ENCODE measurements at places on chromosomes 5 and 9. TPM values are rescaled to one million over a fixed set of nuclear protein-coding genes. Genes with fewer than 3 reads are reported as not detected.

DNA sequence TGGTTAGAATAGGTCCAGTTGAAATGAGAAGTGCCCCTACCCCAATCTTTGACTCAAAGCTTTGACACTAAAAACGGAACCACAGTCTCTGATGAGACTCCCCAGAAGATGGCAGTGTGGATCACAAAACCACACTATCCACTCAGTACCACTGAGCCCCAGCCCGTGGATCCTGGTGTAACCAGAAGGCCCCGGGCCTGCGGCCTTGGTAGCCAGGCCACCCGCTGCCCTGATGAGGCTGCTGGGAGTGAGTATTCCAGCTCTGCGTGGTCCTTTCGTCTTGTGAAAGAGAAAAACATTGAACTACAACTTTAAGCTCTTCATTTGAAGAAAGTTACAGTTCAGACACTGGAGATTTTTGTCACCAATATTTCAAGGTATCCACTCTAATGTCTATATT is 42.2 kb upstream of the FBP1 start:
- DNase-seq = peak; percentile 86
- H3K36me3 ChIP-seq = no peaks in the 10 kb centered on the region
- H3K4me3 ChIP-seq = no peak overlapping the region

DNA sequence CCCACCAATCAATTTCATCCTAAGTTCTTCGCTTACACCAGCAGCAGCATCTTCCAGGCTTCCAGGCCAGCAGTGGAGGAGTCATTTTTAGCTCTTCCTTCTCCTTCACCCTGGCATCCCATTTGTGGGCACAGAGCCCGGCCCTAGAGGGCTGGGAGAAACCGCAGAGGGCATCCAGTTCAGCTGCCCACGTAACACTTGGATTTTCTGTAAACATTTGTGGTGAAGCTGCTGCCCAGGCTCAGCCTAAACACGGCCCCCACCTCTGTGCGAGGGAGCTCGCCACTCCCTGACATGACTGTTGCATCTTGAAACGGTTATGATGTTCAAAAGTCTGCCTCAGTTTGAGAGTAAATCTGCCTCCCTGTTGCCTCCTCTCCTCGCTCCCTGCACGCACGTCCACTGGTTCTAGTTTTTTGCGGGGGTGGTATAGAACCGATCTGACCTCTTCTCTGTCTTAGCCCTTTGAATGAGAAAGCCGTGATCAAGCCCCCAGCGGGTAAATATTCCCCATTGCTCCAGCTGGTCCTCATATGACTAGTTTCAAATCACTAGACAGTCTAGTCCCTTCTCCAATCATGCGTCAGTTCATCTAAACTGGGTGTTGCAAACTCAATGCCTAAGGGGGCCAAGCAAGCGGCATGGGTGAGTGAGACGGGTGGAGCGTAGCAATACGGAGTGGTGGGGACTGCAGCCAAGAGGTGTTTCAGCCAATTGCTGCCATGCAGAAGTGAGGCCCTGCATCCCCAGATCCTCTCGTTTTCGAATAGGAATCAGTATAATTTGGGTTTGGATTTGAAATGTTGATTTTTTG is 34.9 kb upstream of the N4BP3 start:
- H3K27me3 ChIP-seq = no peaks in the 10 kb centered on the region
- no peak overlapping the region for H3K27ac ChIP-seq
- no peaks in the 10 kb centered on the region for H3K36me3 ChIP-seq
- no peak for DNase-seq
- H3K4me1 ChIP-seq = no peaks in the 10 kb centered on the region

DNA sequence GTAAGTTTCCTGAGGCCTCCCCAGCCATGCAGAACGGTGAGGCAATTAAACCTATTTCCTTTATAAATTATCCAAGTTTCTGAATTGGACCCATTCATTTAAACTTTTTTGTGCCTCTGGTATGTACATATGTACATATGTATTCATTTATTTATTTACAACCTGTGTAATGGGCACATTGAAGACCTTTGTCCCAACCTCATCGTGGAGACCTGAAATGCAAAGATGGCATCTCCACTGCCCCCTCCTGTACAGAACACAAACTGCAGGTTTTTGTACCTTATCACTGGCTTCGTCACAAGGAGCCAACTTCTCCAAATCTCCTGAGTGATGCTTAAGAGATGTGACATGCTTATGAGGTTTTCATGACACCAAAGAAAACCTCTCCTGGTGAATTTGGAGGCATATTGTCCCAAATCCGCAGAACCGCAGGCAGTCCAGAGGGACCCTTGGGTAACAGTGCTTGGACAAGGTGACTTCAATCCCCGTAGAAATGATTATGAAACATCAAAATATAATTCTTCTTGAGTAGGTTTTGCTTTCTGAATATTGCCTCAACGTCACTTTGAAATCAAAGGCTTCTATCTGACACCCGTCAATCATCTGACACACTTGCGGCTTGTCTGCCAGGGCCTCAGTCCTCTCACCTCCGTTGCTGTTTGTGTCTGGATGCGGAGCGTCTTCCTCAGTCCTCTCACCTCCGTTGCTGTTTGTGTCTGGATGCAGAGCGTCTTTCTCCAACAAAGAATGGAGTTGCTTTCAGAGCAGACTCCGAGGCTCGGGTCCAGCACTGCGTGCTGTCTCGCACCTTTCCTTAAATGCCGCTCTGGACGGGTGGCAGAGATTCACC is 135.0 kb upstream of the IRX4 start:
- no peaks in the 10 kb centered on the region for H3K36me3 ChIP-seq
- no peak overlapping the region for H3K27ac ChIP-seq
- H3K4me3 ChIP-seq = no peak overlapping the region
- DNase-seq = peak; percentile 38
- no peaks in the 10 kb centered on the region for H3K4me1 ChIP-seq
- H3K27me3 ChIP-seq = no peaks in the 10 kb centered on the region

CNTNAP3B gene
- 16.3 TPM for total RNA-seq

DNA sequence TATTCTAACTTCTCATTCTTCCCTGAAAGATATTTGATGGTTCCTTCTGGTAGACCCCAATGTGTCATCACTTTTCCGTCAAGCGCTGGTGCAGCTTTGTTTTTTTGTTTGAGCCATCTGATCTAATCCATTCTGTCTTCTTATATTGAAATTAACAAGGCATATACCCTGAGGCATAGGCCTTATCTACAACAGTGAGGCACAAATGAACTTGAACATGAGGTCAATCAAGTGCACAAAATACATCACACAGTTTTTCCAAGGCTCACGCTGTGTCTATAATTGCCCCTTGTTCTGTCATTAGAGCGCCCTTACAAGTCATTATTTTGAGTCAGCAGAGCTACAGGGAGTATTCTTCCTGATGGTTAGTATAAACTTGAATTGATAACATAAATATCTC is 406.6 kb downstream of the MAT2B start:
- H3K27me3 ChIP-seq = no peaks in the 10 kb centered on the region
- H3K27ac ChIP-seq = no peak overlapping the region
- H3K36me3 ChIP-seq = no peaks in the 10 kb centered on the region
- DNase-seq = no peak
- H3K4me3 ChIP-seq = no peak overlapping the region
- H3K4me1 ChIP-seq = no peaks in the 10 kb centered on the region

DNA sequence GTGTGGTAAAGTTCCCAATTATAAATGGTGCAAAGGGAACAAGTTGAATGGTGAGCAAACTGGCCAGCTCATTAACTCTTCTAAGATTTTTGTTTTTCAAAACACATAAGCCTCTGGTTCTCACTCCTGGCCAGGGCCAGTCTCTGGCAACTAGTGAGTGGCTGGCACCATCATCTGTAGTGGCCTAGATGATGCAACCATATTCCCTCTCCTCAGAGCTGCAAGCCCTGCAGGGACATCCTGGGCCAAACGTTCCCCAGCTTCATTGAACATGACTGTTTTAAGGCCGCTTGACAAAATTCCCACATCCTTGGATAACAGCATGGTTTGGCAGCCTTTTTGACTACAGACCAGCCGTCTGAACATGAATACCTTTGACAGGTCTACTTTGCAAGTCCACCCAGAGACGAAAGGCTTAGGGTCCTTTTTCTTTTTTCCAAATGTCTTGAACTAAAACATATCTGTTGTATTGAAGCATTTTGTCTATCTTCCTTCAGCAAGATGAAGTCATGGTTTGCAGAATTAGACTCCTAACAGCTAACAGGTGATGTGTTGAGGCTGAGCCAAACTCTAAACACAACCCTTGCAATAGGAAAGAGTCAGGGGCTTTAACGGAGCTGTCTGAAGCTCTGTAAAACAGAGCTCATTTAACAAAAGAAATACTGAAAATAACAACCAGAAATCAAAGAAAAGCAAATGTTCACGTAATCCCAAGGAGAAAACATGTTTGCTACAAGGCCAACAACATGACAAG is 23.8 kb downstream of the MACROH2A1 start:
- no peak overlapping the region for H3K27ac ChIP-seq
- no peaks in the 10 kb centered on the region for H3K36me3 ChIP-seq
- DNase-seq = no peak
- H3K4me1 ChIP-seq = no peaks in the 10 kb centered on the region
- no peaks in the 10 kb centered on the region for H3K27me3 ChIP-seq

- no peak overlapping the region for H3K27ac ChIP-seq
- H3K4me1 ChIP-seq = no peaks in the 10 kb centered on the region
- no peaks in the 10 kb centered on the region for H3K36me3 ChIP-seq
- no peak for DNase-seq
Measured at GRCh38 chr9:33719581-33720374, 75.6 kb upstream of the PRSS3 start.

DNA sequence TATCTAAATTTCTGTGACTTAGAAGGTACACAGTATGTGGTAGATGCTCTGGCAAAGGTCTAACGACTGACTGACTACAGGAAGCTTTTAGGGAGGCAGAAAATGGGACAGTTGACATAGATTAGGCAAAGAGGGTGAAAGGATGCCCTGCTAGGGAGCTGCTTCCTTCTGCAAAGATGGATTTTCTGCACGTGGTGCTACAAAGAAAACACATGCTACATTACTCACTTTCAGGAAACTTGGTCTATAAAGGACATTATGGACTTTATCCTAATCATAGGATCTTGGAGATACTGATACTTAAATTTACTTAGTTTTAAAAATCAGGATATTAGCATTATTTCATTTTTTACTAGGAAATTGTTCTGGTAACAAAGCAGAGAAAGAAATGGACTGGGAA is 405.8 kb upstream of the ADAMTS16 start:
- no peaks in the 10 kb centered on the region for H3K27me3 ChIP-seq
- no peak for DNase-seq
- no peak overlapping the region for H3K27ac ChIP-seq
- no peak overlapping the region for H3K4me3 ChIP-seq
- H3K4me1 ChIP-seq = no peaks in the 10 kb centered on the region
- H3K36me3 ChIP-seq = no peaks in the 10 kb centered on the region

DNA sequence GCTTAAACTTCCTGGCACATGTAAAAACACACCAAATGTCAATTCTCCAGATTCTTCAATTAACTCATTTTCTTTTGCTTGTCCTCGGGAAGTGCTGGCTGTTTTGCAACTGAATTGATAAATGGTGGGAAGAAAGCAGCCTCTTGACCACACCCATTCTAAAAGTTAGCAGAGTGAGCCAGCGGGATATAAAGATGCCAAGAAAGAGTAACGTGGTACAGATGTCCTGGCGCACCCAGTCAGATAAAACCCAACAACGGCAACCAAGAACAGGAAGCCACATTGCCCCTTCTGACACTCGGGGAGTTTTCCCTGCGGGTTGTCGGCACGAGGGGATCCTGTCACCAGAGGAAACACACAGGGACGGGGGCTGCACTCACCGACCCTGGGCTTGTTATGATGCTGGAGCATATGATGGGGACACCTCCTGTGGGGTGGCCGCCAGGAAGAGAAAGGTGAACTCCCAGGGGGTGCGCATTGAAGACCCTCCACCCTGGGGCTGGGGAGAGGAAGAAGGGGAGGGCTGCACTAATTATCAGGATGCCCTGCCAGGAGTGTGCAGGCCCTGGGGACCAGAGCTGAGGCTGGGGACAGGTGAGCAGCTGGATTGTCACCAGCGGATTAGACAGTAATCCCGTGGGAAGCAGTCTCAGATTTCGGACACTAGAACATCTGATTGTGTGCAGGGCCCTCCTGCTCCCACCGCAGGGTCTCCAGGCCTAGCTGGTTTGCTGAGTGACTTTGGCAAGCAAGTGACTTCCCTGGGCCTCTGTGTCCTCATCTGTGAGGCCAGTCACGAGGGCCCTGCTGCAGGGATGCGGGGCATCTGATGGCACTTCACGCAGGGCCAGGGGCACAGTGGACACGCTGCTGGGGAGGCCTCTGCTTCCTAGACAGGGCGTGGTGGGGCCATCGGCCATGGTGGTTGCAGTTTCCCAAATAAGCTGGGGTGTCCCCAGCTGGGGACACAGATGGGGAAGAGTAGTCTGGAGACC is 59.2 kb downstream of the CRB2 start:
- no peaks in the 10 kb centered on the region for H3K4me1 ChIP-seq
- H3K4me3 ChIP-seq = no peak overlapping the region
- no peak overlapping the region for H3K27ac ChIP-seq
- H3K27me3 ChIP-seq = no peaks in the 10 kb centered on the region
- peak; percentile 63 for DNase-seq

DNA sequence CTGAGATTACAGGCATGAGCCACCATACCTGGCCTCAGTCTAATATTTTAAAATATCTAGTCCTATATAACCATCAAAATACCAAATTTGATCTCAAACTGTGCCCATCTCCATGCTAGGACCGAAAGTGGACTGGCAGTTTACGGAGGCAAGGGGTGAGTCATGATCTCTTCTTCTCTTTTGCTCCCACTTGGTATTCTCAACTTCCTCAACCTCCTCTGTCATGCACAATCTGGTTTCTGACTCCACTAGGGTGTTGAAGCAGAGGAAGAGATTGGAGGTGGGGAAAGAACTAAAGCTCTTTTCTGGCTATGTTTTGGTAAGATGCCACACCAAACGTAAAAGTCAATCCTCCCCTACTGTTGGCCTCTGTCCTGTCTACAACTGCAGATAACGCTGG is 55.9 kb upstream of the CEMIP2 start:
- no peak overlapping the region for H3K27ac ChIP-seq
- H3K27me3 ChIP-seq = no peaks in the 10 kb centered on the region
- no peaks in the 10 kb centered on the region for H3K4me1 ChIP-seq
- H3K36me3 ChIP-seq = no peaks in the 10 kb centered on the region

DNA sequence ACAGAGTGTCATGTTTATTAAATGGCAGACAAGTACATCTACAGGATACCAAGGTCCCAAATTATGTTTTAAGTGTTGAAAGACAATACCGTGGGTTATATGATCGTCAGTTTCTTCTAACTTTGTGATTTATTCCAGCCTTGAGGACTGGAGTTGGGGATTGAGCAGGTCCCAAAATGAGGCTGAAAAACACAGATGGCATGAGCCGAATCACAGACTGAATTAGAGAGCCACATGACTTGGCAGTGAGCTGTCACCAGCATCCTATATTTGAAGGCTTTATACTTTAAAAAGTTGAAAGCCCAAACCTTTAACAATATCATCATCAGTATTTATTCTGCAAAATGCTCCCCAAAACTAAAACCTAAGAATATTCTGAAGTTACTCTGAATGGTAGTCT is 79.4 kb downstream of the ADAMTS16 start:
- H3K27me3 ChIP-seq = no peaks in the 10 kb centered on the region
- no peak overlapping the region for H3K4me3 ChIP-seq

DNA sequence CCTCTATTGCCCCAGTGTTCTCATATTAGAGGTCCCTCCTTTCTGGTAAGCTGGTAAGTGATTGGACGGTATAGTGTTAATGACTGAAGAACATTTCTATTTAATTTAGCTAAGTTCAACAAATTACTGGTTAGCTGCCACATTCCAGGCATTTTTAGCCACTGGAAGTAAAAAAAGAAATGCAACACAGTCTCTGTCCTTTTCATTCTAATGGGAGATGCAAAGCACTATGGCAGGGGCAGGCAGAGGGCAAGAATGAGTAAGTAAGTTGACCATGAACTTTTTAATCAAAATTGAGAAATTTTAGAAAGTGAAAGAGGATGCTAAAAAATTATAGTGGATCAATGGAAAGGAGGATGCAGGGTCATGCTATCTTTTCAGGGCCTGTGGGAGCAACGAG is 137.4 kb downstream of the GPBP1 start:
- no peak overlapping the region for H3K27ac ChIP-seq
- peaks cover 4% of the 10 kb centered on the region for H3K4me1 ChIP-seq
- no peaks in the 10 kb centered on the region for H3K27me3 ChIP-seq
- H3K4me3 ChIP-seq = no peak overlapping the region

Data from aorta (tissue), 5 donors.